Stimulated activated CD8-positive, alpha-beta memory T cell treated with anti-CD3 and anti-CD28 coated beads, Interleukin-4, amount 100 ng/mL, for 1 hour (primary cell): ENCODE measurements at places on chromosomes 5 and 9.

DNA sequence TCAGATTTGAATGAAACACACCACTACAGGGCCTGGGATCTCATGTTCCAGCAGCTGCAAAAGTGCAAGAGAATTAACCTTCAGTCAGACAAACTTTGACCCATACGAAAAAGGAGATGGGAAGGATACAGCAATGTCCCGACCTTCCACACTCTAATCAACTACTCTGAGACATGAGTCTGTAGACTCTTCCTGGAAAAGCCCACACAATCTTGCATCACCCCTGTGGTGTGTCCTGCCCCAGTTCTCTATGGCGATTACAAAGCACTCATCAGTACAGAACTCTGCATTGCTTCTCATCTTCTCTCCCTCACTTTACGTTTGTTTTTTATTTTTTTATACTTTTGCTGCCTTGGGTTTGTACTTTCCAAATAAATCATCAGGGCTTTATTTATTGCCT, 241.0 kb upstream of the KIF2A start:
- DNase-seq: no peak

- DNase-seq: no peak
These were observed 19.7 kb downstream of the GLRA1 start for GRCh38 chr5:151904909-151905308.

GRCh38 chr5:129246088-129246487, 151.5 kb downstream of the ISOC1 start:
- DNase-seq: no peak

- DNase-seq: no peak
These were observed 38.3 kb upstream of the TNFSF8 start for GRCh38 chr9:114968671-114969070.

DNA sequence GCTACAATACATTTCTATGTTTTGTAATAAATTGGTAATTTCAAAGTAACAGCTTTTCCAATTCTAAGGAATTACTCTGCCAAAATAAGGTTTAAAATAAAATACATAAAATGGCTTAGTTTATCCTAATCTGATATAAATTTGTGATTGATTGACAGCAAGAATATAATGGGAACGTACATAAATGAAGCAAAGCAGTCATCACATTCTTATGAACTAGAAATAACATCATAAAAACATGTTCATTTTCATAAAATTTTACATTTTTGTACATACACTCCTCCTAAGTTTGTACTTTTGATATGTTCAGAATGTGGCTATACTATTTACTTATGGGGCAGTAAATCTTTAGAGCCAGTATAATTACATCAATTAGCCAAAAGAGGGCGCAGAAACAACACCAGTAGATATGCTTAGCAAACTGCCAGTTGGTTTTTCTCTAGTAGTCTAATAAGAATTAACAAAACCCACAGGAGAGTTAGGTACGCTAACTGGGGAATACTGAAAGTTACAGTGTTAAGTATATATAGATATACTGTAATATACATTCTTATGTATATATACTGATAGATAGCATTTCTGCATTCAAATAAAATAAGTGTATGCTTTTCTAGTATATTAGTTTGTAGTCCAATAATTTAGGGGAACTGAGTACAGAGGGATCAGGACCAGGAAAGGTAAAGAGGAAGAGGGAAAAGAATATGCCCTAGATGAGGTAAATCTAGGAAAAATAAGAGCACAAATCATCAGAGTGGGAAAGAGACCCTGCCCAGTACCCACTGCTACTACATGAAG, 76.8 kb downstream of the ZDHHC21 start:
- no peak for DNase-seq
